ENCODE measurements at places on chromosomes 7 and 10.

GRCh38 chr7:1270181-1270580 lies 37.5 kb downstream of the UNCX start:
- DNase-seq, result no peak

DNA sequence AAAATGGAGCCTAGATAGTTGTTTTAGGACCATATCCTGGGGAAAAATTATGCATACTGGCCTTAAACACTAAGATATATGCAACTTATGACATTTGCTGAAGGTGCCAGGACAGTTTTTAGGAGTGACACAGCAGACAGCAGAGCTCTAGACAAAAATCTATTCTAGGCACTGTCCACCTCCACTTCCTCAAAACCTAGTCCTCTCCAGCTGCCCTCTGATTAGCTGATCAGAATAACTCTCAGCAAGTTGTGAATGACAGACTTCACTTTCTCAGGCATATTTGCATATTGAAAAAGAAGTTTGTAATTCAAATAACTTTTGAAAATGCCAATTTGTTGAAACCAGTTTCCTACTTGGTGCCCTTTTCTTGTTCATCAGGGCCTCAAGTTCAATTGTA lies 152.3 kb upstream of the STEAP4 start:
- no peak for DNase-seq

DNA sequence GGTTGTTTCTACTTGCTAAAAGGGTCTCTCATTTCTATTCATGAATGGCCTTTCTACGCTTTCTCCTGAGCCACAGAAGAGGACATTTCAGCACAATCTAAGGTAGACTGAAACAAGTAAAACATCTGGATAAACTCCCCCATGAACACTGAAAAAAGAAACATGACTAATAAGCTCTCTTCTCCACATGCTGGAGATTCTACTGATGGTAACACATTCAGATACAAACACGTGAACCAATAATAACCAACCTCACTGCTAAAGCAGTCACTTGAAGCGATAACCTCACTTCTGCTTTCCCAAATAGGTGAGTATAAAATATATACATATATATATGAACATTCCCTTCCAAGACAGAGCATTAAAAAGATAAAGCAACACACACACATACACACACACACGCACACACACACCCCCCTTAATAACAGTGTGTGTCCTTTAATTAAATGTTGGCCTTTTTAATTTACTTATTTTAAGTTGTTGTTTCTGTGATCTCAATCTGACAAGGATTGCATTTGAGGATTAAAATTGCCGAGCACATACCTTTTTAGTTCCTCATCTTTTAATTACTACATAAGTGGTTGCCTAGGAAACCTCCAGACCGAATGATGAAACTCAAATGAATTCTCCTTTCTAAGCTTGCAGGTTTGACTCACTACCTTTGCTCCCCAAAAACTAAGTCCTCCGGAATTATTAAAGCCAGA lies 292.4 kb upstream of the KLF14 start:
- peak; percentile 49 for DNase-seq

DNA sequence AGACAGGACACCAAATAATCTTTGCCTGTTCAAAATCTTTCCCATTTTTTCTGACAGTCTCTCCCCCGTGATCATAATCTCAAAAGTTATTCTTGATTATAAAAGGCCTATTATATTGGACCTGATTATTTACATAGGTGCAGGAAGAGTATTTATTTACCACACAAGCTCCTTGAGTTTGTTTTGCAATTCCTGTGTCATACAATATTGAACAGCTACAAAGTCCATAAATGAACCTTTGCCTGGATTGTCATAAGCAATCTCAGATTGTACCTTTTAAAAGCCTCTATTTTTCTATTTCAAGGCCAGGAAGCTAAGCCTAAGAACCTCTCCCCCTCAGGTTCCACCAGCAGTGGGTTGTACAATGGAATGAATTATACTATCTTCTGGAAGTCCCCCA lies 183.9 kb upstream of the MEOX2 start:
- DNase-seq, result no peak

DNA sequence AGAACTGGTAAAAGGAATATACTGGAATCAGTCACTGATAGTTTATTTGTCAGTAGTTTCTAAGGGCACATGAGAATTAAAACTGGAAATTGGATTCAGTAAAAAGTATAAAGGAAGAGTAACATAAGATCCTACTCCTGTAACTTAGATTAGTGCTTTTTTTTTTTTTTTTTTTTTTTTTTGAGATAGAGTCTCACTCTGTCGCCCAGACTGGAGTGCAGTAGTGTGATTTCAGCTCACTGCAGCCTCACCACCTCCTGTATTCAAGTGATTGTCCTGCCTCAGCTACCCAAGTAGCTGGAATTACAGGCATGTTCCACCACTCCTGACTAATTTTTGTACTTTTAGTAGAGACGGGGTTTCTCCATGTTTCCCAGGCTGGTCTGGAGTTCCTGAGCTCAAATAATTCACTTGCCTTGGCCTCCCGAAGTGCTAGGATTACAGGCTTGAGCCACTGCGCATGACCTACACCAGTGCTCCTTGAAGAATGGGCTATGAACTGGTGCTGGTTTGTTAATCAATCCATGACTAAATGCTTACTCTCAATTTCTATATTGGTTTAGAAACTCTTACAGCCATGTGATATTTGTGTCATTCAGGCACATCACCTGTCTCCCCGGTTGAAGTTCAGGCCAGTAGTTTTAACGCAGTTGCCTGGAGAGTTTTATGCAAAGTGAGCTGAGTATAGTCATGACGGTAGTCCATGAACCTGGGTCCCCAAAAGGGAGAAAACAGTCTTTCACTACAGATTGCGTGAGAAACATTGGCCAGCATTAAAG lies 65.0 kb downstream of the ZEB1 start:
- no peak for DNase-seq

DNA sequence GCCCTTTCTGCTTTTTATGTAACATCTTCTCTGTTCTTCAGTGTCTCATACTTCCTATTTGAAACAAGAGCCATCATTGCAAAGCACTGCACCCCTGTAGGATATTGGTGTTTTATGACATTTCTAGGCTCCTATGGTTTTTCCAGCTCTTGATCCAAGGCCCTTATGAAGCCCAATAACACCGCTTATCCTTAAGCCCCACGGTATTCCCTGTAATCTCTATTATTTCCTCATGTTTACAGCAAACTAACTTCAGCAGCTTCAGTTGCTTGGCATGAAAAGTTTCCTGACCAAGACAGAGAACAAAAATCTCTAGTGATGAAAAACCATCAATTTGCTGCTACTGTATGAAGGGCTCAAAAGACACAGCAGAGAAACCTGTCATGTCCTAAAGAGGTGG lies 34.1 kb upstream of the TES start:
- no peak for DNase-seq

DNA sequence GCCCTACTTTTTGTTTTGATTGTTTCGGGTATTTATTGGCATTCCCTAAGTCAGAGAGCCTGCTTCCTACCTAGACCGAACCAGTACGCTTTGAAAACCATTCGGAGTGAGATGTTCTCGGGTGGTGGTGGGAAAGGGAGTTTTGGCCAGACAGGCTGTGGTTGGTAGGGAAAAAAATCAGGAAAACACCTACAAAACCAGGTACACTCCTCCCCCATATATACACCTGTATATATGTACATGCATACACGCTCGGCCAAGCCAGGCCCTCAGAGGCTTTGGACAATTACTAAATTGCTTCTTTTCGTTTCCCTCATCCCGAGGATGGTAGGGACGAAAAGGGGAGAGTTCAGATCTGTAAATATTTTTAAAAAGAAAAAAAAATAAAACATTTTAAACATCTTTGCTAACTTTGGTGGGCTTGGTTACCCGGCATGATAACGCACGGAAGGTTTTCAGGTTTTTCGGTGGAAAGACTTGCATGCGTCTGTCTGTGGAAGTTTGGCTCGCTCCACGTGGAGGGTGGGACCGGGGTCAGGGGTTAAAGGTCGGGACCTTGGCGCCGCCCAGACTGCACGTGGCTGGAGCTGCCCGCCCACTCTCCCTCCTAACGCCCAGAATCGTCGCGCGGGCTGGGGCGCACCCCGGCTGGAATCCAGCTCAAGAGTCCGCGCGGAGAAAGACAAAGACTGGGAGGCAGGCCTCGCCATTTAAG lies 2.5 kb downstream of the HMX2 start:
- no peak for DNase-seq

GRCh38 chr7:126659124-126659523 lies 593.6 kb downstream of the GRM8 start:
- DNase-seq, result no peak

- peak; percentile 1 for DNase-seq
These were observed 802.3 kb upstream of the SORCS1 start for GRCh38 chr10:107966826-107967225.

Data from kidney tubule cell (primary cell).